ENCODE measurements at places on chromosomes 2 and 18.

DNA sequence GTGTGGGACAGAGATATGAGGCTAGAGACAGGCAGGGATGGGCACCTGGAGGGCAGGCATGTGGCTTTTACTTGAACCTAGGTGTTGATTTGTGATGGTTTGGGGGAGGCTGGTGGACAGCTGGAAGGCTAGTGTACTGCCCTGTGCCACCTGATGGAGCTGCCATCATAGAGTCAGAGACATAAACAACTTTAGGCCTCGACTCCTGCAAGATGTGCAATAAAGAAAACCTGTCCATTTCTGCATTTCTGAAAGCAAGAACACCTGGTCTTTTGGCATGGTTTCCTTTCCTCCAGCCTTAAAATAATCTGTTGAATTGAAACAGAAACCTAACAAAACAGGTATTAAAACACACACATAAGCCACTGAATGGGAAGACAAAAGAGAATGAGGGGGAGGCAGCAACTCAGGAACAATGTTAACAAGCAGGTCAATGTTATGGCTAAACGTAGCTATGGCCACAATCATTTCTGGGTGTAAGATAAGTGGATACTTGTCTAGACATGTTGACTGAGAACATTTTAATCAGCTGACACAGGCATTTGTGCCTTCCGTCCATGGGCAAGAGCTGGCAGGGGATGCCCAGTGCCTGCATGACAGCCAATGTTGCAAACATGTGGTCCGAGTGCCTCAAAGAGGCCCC, 87.8 kb downstream of the KCTD1 start:
- no peak for DNase-seq

- no peak for DNase-seq
Measured at GRCh38 chr2:134335601-134336000, 81.7 kb downstream of the MGAT5 start.

DNA sequence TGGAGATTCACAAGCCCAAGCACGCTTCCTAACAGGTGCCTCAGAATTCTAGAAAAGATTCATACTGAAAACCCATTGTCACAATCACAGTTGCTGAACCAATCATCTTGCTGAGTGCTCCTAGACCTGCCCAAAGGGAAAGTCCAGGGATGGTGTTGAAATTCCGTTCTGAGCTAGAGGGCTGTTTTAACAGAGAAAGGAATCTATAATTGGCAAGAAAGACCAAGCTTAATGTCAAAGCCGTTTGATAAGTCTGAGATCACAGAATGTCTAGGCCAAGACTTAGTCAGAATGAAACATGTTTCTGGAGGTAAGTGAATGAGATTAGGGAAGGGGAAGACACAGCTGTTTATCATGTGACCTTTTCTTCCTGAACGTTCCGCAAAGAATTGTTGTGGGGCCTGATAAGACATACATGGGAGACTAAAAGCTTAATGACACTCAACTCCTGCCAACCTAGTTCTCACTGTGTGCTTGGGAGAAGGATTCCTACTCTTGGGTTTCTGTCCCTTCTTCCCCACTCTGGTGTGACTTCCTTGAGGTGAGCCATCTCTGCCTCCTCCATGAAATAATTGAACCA, 27.5 kb downstream of the PMAIP1 start:
- no peak for DNase-seq

DNA sequence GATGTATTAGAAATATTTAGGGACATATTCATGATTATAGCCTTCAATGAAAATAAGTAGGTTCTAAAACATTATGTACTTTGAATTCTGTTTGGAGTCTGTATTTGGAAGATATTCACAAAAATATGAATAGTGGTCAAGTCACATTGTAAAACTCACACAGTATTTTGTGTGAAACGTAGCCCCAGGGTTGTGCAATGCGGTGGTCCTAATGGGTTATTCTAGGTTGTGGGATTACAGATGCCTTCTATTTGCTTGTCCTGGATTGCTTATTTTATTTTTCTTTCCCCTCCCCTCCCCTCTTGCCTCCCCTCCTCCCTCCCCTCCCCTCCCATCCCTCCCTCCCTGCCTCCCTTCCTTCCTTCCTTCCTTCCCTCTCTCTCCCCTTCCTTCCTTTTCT, 93.7 kb upstream of the THUMPD2 start:
- DNase-seq: no peak

DNA sequence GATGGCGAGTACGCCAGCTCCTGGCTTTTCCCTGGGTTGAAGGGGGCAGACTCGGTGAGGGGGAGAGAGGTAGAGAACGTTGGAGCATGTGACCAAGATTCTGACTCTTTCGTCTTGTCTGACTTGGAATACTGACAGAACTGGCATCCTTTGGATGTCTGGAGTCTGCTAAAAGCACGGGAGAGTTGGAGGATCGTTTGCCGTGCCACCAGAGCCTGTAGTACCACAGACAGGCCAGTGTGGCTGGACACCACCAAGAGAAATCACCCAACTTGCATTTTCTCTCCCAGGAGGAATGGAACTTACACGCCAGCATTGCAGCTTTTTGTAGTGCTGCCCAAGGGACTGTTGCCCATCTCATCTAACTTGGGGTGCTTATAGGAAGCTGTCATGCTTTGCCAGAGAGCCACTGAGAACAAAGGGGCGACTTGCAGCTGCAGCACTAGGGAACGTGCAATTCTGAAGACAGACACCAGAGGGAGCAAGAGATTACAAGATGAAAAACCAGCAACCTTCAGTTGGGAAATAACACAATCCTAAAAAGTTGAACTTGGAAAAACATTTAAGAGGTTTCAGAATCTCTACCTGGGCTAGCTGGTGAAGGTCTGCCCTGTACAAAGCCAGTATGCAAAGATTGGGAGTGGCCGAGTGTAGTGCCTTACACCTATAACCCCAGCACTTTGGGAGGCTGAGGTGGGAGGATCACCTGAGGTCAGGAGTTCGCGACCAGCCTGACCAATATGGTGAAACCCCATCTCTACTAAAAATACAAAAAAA, 24.1 kb downstream of the PSMG2 start:
- peak; percentile 86 for DNase-seq

DNA sequence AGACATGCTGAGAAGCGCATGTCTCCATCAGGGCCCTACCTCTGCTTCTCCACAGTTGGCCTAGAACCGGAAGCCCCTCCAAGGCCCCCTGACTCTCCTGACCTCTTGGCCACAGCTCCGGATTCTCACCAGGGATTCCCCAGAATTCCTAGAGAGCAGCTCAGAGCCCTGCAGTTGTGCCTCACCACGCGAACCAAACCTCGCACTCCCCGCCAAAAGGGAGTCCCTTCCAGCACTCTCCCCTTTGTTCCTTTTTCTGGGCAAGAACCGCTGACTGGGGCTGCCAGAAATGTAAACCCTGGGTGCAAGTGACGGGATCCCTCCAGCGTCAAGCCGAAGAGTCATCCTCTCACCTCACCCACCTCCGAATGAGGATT, 36.7 kb downstream of the AFF3 start:
- peak; percentile 31 for DNase-seq

DNA sequence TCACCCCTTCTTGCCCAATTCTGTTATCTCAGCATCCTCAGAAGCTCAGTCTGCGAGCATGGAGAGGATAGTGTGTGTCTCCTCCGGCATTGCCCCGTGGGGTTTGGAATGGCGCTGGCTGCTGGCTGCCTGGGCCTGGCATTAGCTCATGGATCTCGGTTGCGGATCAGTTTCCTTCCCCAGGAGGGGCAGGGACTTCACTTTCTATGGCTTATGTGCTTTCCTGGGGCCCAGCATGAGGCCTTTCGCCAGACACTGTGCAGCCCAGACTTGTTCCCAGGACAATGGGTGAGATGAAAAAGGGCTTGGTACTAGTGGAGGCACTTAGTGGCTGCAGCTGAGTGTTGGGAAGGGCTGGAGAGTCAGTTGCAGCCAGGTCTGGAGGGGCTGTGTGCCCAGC, 143.3 kb downstream of the GLI2 start:
- no peak for DNase-seq

DNA sequence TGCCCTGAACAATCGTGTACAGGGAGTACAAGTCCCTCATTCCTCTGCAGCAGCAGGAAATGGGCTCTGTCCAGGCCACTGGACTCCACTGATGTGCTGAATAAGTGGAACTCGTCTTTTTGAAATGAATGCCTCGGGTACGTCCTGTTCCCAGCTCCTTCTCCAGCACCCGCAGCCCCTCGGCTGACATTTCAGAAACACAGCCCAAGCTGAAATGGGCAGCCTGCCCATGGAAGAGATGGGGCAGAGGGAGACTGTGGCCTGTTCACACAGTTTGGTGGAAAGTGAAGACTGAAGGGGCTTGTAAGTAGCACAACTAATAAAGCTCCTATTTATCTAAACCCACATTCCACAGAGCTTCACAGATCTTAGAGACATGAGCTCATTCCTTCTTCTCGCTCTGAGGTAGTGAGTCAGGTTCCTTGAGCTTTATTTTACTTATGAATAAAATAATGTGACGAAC, 498.6 kb downstream of the TXNL1 start:
- no peak for DNase-seq

DNA sequence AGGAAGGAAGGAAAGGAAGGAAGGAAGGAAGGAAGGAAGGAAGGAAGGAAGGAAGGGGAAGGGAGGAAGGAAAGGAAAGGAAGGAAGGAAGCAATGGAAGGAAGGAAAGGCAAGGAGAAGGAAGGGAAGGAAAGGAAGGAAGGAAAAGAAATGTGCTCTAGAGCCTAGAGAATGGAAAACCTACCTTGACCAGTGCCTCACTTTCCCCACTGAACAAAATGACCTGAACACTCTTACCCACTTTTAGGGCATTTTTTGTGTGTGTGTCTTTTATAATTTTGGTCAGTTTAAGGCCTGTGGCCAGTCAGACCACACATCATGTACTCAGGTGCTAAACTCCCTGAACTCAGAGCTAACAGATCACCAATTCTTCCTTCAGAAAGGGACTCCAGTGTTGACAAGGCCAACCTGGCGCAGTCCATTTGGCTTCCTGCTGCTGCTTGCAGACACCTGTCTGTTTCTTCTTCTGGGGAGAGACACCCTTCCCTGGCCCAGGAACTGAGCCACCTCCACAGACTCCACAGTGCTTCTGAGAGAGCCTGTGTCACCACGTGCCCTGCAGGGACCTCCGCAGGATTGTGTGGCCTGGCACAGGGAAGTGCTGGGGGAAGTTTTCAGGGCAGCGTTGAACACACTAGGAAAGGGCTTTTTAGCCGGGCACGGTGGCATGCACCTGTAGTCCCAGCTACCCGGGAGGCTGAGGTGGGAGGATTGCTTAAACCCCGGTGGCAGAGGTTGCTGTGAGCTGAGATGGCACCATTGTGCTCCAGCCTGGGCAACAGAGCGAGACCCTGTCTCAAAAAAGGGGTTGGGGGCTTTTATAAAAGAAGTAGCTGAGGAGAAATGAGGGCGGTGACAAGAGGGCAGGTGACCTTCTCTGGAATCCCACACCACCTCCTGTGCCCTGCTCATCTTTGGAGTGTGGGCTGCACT, 57.2 kb downstream of the DDX1 start:
- DNase-seq: no peak

DNA sequence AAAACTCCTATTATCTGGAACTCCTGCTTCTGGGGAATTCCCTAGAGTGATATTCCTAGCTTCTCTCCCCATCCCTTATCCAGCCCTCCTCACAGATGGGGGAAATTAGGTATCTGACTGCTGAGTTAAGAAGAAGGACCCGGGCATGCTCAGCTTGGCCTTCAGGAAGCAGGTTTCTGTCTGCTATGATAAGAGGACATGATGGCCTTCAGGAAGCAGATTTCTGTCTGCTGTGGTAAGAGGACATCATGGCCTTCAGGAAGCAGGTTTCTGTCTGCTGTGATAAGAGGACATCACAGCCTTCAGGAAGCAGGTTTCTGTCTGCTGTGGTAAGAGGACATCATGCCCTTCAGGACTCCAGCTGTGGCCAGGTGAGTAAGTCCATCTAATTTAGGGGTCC, 65.2 kb downstream of the PLEKHM3 start:
- DNase-seq: no peak

- DNase-seq: no peak
Measured at GRCh38 chr2:111715987-111716904, 167.7 kb downstream of the ANAPC1 start.

DNA sequence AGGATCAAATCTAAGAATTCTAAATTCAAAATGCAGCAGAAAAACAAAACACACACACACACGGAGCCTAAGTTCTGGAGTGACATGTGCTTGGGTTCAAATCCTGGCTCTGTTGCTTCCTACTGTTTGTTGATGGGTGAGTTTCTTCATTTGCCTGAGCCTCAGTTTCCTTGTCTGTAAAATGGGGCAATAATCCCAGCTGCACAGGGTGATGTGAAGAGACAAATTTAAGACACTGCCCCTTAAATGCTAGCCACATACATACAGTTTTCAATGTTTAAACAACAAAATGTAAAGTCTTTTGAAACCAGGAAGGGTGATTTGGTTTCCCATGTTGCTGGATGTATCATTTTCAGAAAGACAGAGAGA, 943 bp upstream of the GPR17 start:
- no peak for DNase-seq

DNA sequence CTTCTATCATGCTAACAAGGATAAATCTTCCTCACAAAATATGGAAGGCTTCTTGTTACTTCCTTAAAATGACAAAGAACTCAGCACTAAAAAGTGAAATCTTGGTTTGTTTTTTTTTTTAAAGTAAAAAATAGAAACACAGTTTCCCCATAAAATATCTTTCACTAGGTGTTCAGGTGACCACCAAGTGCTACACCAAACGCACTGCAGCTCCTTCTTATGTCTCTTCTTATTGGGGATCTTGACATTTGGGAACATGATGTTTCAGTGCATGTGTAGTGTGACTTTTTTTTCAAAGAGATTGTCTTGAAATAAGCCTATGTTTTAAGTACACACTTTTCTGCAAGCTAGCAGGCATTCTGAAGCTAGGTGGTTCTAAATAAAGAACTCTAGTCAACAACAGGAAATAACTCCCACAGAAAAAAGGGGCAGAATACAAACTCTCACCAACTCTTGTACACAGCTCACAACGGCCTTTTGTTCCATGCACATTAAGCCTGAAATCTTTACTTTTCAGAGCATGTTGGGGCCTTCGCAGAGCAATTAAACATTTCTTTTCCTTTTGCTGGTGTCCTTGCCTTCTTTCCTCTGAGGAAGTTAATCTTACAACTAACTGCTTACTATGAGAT, 13.2 kb upstream of the SERTAD2 start:
- no peak for DNase-seq

- DNase-seq: no peak
Measured at GRCh38 chr18:75418293-75419005, 9.1 kb downstream of the SMIM21 start.

- DNase-seq: no peak
Measured at GRCh38 chr2:224958873-224959272, 83.4 kb downstream of the DOCK10 start.

GRCh38 chr2:129015397-129016285, 697.0 kb upstream of the HS6ST1 start:
- DNase-seq: no peak

GRCh38 chr2:235191978-235192377, 240.2 kb downstream of the SH3BP4 start:
- no peak for DNase-seq

DNA sequence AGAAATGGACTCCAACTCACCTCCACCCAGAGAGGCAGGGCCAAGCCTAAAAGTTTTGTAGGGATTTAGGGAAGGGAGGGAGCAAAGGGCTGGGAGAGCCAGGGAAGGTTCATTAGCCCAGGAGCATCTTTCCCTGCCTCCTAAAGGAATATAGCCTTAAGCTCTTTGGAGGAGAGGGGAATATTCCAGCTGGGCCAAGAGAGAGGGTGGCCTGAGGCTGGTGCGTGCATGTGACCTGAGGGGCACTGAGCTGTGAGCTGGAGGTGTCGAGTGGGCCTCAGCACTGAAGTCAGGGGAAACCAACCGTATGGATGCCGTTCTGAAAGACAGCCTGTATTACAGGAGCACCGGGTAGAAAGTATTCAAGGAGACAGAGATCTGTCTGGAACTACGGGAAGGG, 112.6 kb downstream of the KLHL29 start:
- DNase-seq: no peak

Measured in iPS-NIHi11 (cell line).